Naive B cell (primary cell): ENCODE measurements at places on chromosomes 7 and 10.

GRCh38 chr7:80630608-80631405 lies 7.6 kb upstream of the CD36 start:
- DNase-seq, result no peak

- DNase-seq, result no peak
These were observed 75.5 kb upstream of the KAT6B start for GRCh38 chr10:74750848-74751274.

- DNase-seq, result no peak
These were observed 7.4 kb downstream of the TTYH3 start for GRCh38 chr7:2639181-2639681.

DNA sequence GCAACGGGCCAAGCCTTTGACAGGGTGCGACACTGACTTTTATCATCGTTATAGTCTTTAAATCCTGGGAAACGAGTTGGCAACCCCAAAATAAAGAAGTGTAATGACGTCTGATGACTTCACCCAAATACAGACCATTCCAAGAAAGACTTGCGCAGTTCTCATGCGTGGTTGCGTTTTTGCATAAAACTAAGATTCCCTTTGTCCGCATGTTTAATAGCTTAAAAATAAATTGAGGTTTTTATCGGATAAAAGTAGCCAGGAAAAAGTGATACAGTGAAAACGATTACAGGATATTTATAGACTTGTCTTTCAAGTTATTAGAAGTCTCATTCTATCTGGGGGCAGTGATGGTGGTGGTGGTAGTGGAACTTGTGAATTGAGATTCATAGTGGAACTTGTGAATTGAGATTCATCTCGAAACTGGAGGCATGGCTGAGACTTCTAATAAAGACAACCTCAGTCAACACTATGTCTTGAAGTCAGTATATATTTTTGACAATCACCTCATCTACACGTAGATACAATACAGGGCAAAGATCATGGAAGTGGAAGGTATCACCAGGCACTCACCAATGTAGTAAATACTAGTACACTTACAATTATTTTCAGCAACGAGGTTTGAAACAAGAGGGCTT lies 1.2 kb upstream of the NAMPT start:
- no peak for DNase-seq

- DNase-seq, result no peak
These were observed 200.9 kb downstream of the AUTS2 start for GRCh38 chr7:69799048-69799697.

- no peak for DNase-seq
These were observed 253.2 kb upstream of the C7orf33 start for GRCh38 chr7:148337246-148337965.

DNA sequence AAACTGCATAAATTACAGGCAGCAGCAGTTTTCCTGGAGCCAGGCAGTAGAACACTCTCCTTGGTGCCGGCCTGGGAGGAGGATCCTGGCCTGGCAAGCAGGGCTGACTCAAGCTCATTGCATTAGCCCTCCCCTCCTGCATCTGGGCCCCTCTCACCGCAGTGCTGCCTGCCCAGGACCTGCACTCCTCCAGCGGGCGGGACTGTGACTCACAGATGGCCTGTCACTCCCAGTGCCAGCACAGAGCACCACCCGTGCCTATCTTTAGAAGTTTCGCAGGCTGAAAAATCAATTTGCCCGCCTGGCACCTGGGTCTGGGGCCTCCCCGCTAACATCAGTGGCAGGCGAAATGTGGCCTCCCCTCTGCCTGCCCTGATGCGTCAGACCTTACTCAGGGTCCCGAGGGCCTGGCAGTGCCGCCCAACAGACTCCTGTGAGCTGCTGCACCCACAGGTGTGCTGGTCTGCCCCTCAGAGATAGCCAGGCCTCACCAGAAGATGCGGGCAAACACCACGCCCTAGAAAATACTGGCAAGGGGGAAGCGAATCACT lies 123.8 kb downstream of the KCNMA1 start:
- DNase-seq, result no peak

DNA sequence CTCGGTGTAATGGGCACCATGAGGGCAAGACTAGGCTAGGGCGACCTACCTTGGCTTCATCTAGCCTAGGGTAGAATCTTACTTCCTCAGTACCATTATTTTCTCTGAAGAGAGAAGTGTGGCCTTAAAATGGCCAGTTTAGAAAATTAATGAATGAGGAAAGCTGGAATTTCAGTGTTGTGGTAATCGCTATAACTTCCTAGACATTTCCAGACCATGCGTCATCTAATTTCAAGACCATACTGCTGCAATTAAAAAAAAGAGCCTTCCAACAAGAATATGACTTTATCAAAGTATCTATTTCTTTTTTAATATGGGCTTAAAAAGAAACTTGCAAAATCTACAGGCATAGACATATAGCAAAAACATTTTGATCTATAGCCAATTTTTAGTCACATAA lies 68.5 kb downstream of the CPVL start:
- DNase-seq, result no peak

GRCh38 chr7:123754271-123754871 lies 5.6 kb upstream of the WASL start:
- no peak for DNase-seq

DNA sequence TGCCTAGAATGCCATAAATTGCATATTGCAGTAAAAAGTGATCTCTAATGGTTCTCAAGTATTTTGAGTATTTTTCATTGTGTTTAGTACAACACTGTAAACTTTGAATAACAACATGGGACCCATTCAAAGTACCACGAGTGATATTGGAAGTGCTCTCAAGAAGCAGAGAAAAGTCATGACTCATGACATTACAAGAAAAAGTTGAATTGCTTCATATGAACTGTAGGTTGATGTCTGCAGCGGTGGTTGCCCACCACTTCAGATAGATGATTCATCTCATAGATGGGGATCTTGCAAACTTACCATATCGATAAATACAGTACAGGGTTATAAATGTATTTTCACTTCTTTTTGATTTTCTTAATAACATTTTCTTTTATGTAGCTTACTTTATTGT lies 33.9 kb downstream of the ENTPD1 start:
- no peak for DNase-seq

DNA sequence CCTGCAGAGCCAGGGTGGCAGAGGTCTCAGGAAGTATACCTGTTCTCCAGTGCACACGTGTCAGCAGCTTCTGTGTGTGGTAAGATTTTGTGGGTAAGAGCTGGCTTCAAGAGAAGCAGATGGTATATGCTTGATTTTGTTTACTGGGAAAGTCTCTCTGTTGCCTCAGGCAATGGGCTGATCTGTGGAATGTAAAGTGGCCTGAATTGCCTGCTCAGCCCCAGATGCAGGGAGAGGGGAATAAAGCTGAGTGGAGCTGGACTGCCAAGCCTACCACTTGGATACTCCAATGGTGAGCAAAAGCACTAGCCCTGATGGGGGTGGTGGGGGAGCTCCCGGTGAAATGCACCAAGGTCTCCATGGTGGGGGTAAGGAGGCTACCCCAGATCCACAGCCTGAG lies 156.1 kb downstream of the WDR11 start:
- no peak for DNase-seq

GRCh38 chr7:5679813-5680473 lies 101.5 kb downstream of the RNF216 start:
- peak; percentile 68 for DNase-seq

GRCh38 chr7:7647495-7648036 lies 7.0 kb downstream of the UMAD1 start:
- no peak for DNase-seq

DNA sequence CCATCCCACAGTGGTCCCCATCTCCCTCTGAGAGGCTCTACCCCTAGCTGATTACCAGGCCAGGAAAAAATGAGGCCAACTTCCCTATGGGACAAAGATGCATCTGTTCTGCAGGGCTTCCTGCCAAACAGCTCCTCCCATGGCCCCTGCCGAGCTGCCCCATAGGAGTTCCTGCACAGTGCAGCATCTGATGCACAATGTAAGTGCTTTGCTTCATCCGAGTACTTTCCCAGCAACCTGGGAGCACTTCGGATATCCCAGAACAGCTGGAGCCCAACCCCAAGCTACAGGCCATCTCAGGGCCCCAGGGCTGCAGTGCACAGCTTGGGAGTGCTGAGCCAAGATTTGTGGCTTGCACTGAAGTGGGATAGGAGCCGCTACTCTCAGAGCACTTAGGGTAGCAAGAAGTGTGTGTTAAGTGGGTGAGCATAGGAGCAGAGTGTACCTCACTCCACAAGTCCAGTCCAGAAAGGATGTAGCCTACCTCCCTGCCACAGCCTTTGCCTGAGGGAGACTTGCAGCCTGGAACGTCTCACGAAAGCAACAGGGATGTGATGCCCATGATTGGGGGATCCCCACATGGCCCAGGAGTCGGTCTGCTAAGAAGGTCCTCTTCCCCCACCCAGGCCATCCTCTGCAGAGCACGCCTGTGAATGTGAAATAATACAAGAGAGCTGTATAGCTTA lies 209.6 kb upstream of the VWC2 start:
- DNase-seq, result no peak
